ENCODE measurements at places on chromosomes 12 and 14.

GRCh38 chr14:69580009-69580577 lies 5.4 kb upstream of the CCDC177 start:
- DNase-seq, result no peak

- no peak for DNase-seq
Observed at GRCh38 chr12:2768224-2768961, 26.4 kb upstream of the FKBP4 start.

GRCh38 chr12:104175726-104176247 lies 37.8 kb upstream of the NFYB start:
- DNase-seq, result no peak

GRCh38 chr14:63933110-63933509 lies 80.3 kb downstream of the SYNE2 start:
- no peak for DNase-seq

DNA sequence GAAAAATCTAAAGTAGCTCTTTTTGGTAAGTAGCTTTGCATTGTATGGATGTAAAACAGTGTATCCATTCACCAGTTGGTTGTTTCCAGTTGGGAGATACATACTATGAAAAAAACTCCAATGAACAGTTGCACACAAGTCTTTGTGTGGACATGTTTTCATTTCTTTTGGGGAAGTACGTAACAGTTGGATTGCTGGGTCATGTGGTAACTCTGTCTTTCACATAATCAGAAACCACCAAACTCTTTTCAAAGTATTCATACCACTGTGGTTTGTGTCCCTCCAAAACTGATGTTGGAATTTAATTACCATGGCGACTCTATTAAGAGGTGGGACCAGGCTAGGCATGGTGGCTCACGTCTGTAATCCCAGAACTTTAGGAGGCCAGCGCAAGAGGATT lies 58.9 kb upstream of the RESF1 start:
- DNase-seq, result no peak
